ENCODE measurements at places on chromosomes 12 and 14.

- no peak for DNase-seq
Observed at GRCh38 chr12:120259418-120260202, 5.9 kb downstream of the PXN start.

- DNase-seq: no peak
Observed at GRCh38 chr14:38929416-38929815, 173.6 kb downstream of the SEC23A start.

DNA sequence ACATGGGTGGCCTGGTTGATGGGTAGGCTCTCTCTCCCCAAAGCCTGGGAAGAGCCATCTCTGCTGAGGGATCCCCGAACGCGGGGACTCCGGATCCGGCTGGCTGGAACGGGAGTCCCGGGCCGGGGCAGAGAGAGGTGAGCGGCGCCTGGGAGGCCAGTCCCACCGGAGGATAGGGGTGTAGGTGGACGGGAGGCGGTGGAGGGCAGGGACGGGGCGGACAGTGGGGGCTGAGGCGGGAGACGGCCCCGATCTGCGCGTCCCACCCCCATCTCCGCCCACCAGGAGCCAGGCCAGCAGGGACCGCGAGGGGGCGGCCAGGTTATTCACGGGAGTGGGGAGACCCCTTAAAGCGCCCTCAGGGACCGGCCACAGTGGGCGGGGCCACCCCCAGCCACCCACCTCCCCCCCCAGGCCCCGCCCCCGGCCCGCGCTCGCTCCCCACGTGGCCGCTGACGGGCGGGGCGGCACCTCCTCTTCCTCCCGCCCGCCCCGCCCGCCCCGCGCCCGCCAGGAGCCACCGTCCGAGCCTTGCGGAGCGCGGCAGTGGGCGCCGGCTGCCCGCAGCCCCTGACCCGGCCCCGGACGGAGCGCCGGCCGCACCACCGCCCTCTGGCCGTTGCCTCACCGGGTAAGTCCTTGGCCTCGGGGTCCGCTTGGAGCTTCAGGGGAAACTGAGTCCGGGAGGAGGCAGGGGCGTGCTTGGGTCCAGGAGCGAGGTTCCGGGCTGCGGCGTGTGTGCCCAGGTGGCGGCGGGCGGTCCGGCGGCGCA lies at the start of gene INF2:
Gene INF2 (plus strand): TSS at position 510 of the 772 bp plus-strand sequence. CDS start 11,748 bp downstream, outside the sequence.
- no peak for DNase-seq

GRCh38 chr12:31482816-31483215 lies 108.1 kb downstream of the DENND5B start:
- DNase-seq: no peak

DNA sequence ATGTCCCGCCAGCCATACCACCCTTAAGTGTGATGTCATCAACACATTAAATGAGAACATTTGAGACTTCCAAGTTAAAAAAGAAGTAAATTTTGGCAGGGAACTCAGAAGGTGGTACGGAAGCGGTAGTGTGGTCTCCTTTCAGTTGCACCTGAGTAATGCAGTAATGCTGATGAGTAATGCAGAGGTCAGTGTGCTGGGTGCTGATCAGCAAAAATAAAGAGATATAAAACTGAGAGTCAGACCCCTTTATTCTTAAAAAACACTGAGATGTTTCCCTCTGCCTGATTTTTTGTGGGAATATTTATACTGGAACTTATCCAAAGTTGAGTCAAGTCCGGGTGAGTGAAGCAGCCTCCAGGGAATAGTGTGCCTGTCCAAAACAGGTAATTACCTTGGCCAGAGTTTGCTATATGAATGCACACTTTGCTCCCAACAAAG lies 370.6 kb upstream of the PRICKLE1 start:
- no peak for DNase-seq

GRCh38 chr12:3446235-3446634 lies 44.8 kb upstream of the PRMT8 start:
- no peak for DNase-seq

DNA sequence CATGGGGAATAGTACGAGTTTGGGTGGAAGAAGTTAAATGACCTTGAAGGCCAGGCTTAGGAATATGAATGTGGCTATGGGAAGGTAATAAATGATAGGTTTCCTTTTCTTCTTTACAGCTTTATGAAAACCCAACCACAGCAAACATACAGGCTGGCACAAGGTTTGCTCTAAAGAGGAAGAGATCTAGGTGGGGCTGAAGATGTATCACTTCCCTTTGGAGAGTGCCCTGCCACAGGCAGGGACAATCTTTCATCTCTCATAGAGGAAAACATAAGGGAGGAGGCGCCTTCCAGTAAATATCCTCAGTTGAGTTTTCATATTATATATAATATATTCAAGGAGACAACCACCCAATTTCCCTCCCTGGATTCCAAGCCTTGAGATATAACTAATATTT lies 72.9 kb upstream of the FRMD6 start:
- no peak for DNase-seq

- DNase-seq: no peak
Observed at GRCh38 chr14:77790566-77791224, 9.2 kb upstream of the ADCK1 start.

- DNase-seq: no peak
Observed at GRCh38 chr12:46661110-46661845, 164.5 kb downstream of the SLC38A4 start.

DNA sequence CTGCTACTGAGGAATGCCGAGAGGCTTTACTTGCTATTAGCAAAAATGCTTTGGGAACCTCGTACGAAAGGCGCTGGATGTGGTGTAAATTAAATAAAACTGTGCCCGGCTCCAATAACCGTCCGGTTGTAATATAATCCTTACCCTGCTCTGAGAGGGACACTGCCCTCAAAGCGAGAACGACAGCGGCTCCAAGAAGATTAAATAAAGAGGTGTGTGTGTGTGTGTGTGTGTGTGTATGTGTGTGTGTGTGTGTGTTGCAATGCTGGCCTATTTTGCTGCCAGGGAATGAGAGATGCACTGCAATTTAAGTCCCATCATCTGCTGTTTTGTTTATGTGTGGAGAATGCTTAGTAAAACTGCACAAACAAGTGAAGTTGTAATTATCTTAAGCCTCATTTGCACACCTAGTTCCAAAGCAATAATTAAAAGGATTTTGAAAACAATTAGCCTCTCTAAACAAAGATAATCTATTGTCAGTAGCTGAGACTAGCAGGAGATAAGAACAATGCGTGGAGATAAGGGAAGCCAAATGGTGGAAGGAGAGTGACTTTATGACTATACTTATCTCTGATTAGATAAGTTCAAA lies 1.2 kb upstream of the SIX1 start:
- no peak for DNase-seq

GRCh38 chr12:27334042-27334720 lies 1.5 kb downstream of the BMAL2 start:
- no peak for DNase-seq

GRCh38 chr14:105414456-105415371 lies 4.9 kb upstream of the MTA1 start:
- DNase-seq: peak; percentile 85

DNA sequence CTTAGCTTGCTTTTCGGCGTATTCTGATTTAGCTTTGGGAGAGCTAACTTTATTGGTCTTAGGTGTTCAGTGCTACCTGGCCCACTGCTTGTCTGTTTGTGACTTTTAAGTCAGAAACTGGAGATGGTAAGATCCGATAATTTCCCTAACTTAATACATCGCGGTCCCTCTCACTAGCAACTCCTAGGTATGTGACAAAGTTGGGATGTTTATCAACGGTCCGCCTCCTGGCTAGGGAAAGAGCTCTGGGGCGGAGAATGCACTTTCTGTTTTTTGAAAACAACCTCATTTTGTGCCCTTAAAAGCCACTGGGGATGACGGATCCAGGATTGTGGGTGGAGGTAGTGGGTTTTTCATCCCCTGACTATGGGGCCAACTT lies 1.2 kb downstream of the CDKN1B start:
- no peak for DNase-seq

DNA sequence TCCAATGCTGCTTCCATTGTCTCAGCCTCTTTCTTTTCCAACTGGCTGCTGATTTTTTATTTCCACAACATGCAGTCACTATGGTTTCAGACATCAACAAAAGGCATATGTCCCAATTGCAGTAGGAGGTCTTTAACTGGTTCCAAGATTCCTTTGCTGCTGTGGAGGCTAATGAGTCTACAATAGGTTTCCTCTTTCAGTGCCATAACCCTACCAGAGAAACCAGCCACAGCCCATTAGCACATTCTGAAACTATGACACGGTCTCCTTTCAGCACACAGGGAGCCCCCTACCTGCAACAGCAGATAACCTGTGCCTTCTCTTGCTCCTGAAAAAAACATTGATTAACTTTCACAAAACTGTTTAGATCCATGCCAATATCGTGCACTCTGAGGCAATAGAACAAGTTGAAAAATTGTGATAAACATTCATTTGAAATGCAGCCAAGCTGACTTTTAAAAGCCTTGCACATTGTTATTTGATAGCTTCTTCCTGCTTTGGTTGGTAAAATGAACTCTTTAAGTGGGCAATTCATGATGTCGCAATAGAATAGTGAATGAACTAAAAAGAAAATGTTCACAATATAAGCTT lies 32.4 kb downstream of the PLEKHG7 start:
- no peak for DNase-seq

DNA sequence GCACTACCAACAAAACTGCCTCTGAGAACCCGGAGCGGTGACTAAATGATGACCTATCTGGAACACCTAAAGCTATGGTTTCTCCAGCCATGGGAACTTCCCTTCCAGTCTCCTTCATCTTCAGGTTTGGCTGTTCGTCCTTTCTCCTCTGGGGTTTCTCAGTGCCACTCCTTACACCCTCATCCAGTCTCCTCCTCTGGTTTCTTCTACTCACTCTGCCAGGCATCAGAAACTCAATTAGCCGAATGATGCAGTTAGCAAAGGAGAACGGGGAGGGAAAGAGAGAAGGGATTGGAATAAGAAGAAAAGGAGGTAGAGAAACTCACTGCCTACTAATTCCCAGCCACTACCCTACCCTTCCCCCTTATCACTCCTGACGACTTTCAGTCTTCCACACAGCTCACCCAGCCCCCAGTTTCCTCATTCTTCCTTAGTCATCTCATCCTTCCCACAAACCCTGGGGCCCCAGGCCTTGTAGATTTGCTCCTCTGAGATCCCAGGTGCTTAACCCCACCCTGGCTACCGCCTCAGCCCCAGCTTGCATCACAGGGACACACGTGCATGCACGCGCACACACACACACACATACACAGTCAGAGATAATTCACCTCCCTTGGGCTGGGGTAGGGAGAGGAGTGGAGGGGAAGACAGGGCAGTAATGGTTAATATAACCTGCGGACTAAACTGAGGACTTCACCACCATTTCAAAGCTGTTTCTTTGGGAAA lies 13.0 kb downstream of the FGD6 start:
- DNase-seq: no peak

DNA sequence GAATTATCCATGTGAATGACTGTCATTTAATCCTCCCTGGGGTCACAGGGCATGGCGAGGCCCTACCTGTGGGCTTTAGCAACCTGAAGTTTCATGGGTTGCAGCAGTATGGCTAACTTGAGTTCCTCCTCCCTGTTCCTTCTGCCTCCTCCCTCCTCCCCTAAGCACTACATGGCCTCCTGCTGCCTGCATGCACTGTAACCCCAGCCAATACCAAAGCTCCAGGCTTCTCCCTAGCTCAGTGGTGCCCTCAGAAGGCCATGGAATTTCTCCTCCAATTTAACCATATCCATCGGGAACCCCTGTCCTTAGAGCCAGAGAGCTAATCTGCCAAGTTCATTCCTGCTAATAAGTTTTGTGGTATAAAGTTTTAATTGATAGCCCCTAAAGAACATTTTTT lies 95.1 kb downstream of the NT5DC3 start:
- no peak for DNase-seq

GRCh38 chr12:108702595-108703320 lies 28.6 kb downstream of the CORO1C start:
- no peak for DNase-seq

GRCh38 chr14:52188381-52188780 lies 79.1 kb upstream of the PTGDR start:
- no peak for DNase-seq

DNA sequence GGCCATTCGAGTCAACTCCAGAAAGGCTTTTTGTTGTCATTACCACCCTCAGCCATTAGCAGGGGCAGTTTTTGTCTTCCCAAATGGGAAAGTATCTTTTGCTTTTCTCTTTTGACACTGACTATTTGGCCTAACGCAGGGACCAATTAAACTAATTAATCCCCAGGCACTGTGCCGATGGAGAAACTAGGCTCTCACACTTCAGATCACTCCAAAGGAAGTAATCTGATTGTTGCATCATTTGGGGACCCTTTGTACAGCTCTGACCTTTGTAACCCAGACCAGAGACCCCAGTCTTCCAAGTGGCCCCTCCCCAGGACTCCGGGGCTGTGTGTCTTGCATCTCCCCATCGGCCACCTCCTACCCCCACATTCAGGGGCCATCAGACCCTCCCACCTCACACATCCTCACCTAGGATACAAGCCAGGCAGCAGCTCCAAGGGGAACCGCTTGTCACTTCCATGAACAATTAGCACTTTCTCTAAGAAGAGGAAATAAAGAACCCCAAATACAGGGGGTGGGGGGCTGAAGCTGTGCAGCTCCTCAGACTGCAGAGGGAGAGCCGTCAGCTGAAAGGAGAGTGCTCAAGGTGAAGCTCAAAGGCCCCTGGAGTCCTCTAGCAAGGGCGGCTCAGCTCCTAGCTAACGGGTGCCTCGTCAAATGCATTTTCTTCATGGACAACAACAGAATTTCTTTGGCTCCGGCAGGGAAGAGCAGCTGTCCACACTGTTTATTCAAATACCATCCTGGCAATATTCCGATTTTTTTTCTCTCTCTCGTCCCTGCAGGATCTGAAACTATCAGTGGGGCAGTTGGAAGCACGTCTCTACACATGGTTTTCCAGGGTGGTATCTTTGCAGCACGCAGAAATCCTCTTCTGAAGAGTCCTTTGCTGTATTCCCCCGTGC lies 64.3 kb upstream of the DIO3 start:
- no peak for DNase-seq

GRCh38 chr14:23887536-23887935 lies 66.0 kb upstream of the DHRS4 start:
- DNase-seq: no peak

DNA sequence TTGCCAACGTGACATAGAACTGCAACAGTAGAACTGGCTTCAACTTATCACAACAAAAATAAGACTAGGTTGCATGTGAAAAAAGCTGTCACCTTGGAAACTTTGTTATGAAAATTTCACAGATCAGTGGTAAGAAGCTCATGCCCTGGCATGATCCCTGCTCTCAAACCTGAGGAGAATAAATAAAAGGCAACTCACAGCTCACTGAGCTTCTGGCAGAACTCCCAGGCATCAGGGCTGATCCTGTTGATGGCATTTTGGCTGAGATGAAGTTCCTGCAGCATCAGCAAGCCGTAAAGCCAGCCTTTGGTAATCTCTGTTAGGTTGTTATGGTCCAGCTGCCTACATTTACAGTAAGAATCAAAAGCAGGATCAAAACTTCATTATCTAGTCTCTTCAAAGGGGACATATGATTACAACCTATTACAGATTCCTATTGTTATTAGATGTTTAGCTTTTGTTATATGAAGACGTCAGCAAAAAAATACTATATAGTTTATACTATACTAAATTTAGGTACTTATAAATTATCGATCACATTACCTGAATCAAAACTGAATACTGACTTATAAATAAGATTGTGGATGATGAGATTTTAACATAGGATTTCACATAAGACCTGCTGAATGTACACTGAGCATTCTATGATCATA lies 32.0 kb downstream of the LRIG3 start:
- DNase-seq: no peak

Data from type B pancreatic cell (in vitro differentiated cells).